Neural crest cell (in vitro differentiated cells): ENCODE measurements at places on chromosomes 7 and 10.

- no peak for DNase-seq
- no peaks in the 10 kb centered on the region for H3K27me3 ChIP-seq
- peaks cover 53% of the 10 kb centered on the region for H3K4me1 ChIP-seq
- no peak overlapping the region for H3K4me3 ChIP-seq
- H3K36me3 ChIP-seq: no peaks in the 10 kb centered on the region
These were observed 188.8 kb downstream of the PARD3 start for GRCh38 chr10:34626158-34626880.

DNA sequence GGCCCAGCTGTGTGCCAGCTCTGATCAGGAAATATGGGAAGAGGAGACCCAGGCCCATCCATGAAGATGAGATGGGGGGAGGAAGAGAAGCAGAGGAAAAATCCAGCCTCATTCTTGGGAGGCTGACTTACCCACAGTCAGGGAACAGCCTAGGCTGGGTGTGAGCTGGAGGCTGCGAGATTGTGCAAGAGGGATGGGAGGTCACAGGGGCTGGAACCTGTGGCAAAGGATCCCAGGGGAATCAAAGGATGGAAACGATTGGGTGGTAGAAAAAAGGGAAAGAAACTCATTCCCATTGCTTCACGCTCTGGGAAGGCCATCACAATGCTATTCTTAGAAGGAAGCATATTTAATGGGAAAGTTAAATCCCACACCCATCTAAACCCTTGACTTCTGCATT, 26.7 kb upstream of the CRHR2 start:
- peaks cover 3% of the 10 kb centered on the region for H3K4me1 ChIP-seq
- H3K4me3 ChIP-seq: no peak overlapping the region
- H3K27me3 ChIP-seq: no peaks in the 10 kb centered on the region
- no peak overlapping the region for H3K27ac ChIP-seq
- no peak for DNase-seq

GRCh38 chr10:14353291-14353913, 22.7 kb upstream of the FRMD4A start:
- no peaks in the 10 kb centered on the region for H3K36me3 ChIP-seq
- no peak for DNase-seq
- no peaks in the 10 kb centered on the region for H3K4me1 ChIP-seq
- H3K4me3 ChIP-seq: no peak overlapping the region

- peak overlapping the region; percentile 98 for H3K4me3 ChIP-seq
- no peaks in the 10 kb centered on the region for H3K27me3 ChIP-seq
- DNase-seq: no peak
- peaks cover 18% of the 10 kb centered on the region for H3K36me3 ChIP-seq
- peak overlapping the region; percentile 95 for H3K27ac ChIP-seq
These were observed 704 bp upstream of the ERLIN1 start for GRCh38 chr10:100186253-100187212.

- no peak for DNase-seq
- no peaks in the 10 kb centered on the region for H3K36me3 ChIP-seq
- H3K4me1 ChIP-seq: no peaks in the 10 kb centered on the region
- H3K4me3 ChIP-seq: no peak overlapping the region
- H3K27me3 ChIP-seq: no peaks in the 10 kb centered on the region
These were observed 183.7 kb downstream of the NEBL start for GRCh38 chr10:20713420-20713819.

GRCh38 chr7:103447073-103447960, 1.3 kb upstream of the SLC26A5 start:
- H3K27me3 ChIP-seq: peaks cover 98% of the 10 kb centered on the region
- H3K4me3 ChIP-seq: peak overlapping the region; percentile 19
- no peak overlapping the region for H3K27ac ChIP-seq
- peaks cover 4% of the 10 kb centered on the region for H3K4me1 ChIP-seq
- peak; percentile 49 for DNase-seq

DNA sequence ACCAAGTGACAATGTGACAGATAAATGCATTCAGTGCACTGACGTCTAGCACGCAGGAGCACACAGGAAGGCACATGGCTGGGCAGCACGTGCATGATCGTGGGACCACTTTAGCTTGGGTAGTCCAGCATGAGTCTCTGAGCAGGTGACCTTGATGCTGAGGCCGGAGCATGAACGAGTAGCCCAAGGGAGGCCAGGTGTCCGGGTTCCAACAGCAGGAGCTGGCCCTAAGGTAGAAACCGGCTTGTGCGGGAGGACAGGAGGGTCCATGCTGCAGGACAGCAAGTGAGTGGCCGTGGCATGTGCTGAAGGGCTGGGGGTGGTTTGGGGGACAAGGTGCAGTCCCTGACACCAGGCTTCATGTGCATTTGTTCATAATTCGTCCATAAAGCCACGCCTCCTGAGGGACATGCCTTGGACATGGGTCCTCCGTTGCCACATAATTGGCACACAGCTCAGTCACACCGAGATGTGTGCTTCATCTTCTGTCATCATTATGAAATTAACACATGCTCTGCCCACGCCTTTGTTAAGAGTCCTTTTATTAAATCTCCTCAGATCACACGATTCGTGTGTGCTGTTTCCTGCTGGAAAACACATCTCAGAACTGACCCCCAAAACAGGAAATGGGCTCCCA, 3.1 kb upstream of the STK32C start:
- peaks cover 10% of the 10 kb centered on the region for H3K36me3 ChIP-seq
- peaks cover 17% of the 10 kb centered on the region for H3K4me1 ChIP-seq
- H3K27me3 ChIP-seq: peaks cover 39% of the 10 kb centered on the region
- H3K4me3 ChIP-seq: peak overlapping the region; percentile 77

DNA sequence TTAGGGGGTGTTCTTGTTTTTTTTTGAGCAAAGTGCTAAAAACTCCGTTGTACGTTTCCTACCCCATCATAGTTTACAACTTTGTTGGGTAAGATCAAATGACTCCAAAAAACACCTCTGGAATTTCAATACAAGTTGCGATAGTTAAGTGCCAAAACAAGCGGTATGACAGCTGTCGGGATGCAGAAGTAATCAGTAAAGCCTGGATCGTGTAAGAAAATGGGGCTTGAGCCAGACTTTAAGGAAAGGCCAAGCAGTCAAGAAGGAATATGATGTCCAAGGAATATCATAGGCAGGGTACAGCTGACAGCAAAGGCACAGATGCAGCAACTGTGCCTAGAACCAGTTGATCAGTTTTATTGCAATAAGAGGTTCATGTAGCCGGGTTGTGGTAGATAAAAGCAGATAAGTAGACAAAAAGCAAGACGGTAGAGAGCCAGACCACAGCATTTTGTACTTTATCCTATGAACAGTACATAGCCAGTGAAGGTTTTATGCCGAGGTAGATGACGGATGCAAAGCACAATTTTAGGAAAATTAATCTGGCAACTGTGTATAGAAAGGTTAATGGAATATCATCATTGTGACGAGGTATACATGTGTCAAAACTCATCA, 45.5 kb downstream of the UBE2H start:
- no peak overlapping the region for H3K27ac ChIP-seq
- H3K27me3 ChIP-seq: no peaks in the 10 kb centered on the region
- peaks cover 40% of the 10 kb centered on the region for H3K4me1 ChIP-seq
- no peak for DNase-seq
- no peak overlapping the region for H3K4me3 ChIP-seq

GRCh38 chr7:44378744-44379143, 53.4 kb upstream of the CAMK2B start:
- peak overlapping the region; percentile 70 for H3K4me3 ChIP-seq
- no peaks in the 10 kb centered on the region for H3K36me3 ChIP-seq
- peak overlapping the region; percentile 92 for H3K27ac ChIP-seq
- peaks cover 18% of the 10 kb centered on the region for H3K4me1 ChIP-seq

DNA sequence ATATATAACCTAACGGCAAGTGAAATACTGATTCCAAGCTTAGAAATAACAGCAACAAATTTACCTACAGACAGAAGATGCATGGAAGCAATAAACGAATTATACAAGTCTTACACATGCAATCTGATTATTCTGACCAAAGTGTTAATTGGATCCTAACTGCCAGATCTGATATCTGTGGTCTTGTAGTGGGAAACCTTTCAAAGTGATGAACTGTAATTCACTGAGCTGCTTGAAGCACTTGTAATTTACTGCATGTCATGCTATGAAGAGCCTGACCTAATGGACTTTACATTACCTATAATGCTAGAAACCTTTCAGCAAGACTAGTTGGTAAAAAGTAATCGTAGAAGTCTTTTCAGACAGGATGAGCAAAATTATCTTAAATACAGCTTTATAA, 205.6 kb downstream of the FOXP2 start:
- H3K27me3 ChIP-seq: no peaks in the 10 kb centered on the region
- no peak overlapping the region for H3K27ac ChIP-seq
- peaks cover 18% of the 10 kb centered on the region for H3K4me1 ChIP-seq
- no peak overlapping the region for H3K4me3 ChIP-seq
- DNase-seq: no peak

DNA sequence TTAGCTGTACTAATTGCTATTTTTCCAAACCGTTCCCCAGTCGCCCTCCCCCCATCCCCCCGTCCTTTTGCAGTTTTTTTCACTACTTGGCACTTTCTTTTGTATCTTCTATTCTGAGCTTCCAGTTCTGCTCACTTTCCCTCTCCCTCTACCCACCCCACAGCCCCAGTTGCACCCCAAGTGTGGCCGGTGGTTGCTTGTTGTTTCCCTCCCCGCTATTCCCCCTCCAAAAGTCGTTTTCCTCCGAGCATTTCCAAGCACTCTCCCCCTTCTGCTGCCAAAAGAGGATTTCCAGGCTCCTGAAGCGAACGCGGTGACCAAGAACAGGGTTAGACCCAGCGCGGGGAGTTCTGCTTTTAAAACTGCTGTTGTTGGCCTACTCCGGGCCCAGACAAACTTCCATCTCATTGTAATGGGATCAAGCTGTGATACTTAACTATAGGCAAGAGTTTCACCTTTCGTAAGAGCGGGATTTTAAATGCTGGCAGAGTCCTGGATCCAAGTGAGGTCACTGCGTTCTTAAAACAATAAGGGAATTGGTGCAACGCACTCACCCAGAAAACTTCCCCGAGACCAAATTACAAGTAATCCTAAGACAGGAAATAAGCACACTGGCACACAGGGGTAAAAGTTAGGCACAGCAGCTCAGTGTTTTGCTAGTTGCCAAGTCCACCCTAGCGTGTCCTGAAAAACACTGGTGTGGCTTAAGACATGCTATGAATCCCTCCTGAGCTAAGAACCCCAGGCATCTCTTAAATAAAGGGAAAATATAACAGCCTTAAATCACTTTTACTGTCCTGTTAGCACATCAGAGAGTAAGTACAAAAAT, 1.5 kb upstream of the RGS10 start:
- peaks cover 66% of the 10 kb centered on the region for H3K27me3 ChIP-seq
- peaks cover 12% of the 10 kb centered on the region for H3K4me1 ChIP-seq
- no peak for DNase-seq

DNA sequence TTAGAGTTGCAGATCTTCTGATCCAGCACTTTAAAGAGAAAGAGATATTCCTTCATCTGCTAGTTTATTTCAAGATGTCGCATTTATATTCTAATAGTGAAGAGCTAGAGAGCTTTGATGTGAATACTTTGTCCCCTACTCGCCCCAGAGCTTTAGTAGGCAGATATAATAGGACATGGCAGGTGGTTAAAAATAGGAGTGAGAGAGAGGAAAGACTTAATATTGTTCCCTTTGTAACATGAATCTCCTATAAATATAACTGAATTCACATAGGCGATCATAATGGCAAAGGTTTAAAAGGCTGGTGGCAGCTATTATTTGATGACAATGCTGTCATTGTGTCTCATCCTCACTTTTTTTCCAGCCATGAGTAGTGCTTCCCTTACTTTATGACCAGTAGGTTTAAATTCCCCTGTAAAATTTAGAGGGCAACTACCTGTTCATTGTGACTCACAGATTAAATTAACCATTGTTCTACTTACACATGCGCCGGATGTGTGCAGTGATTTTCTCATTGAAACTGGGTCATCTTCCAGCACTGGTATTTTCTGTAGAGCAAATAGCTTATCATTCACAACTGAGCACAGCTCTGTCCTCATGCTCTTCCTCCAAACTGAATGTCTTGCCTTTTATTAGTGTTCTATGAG, 906.7 kb upstream of the CELF2 start:
- H3K27ac ChIP-seq: no peak overlapping the region
- H3K36me3 ChIP-seq: no peaks in the 10 kb centered on the region
- peaks cover 9% of the 10 kb centered on the region for H3K4me1 ChIP-seq
- H3K27me3 ChIP-seq: no peaks in the 10 kb centered on the region
- DNase-seq: no peak

DNA sequence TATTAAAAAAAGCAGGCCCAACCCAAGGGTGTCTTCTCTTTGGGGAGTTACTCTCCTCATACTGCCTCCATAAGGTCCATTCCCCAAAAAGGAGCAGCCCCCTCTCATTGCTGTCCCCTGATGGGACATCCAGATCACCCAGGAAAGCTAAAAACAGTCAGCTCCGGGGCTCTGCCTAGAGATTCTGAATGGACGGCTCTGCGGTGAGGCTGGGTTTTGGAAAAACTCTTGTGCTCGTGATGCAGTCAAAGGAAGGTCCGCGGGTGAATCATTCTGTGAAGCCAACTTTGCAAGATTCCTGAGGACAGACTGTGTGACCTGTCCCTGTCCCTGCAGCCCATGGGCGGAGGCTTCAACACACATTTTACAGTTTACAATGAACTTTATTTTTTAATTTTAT, 351.5 kb downstream of the TYW1 start:
- no peak for DNase-seq
- no peak overlapping the region for H3K4me3 ChIP-seq
- H3K4me1 ChIP-seq: no peaks in the 10 kb centered on the region
- H3K36me3 ChIP-seq: peaks cover 7% of the 10 kb centered on the region
- no peaks in the 10 kb centered on the region for H3K27me3 ChIP-seq
- H3K27ac ChIP-seq: no peak overlapping the region

- no peaks in the 10 kb centered on the region for H3K4me1 ChIP-seq
- H3K27ac ChIP-seq: no peak overlapping the region
- H3K36me3 ChIP-seq: peaks cover 2% of the 10 kb centered on the region
- no peak for DNase-seq
- H3K27me3 ChIP-seq: no peaks in the 10 kb centered on the region
These were observed 40.7 kb downstream of the TBC1D12 start for GRCh38 chr10:94443047-94443446.

DNA sequence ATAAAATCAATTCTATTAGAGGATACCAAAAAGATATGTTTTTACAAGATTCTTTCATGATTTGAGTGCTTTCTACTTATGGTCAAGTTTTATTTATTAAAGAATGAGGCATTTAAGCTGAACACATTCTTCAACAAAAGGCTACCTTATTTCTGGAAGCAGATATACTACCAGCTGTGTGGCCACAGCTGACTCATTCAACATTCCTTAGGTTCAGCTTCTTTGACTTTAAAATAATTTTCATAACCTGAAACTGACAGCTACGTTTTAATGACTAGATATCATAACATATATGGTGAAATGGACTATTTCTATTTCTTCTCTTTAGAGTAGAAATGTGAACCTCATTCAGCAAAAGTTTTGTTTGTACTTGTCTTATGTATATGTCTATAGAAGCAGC, 414.2 kb upstream of the SEMA3C start:
- no peaks in the 10 kb centered on the region for H3K27me3 ChIP-seq
- H3K4me3 ChIP-seq: no peak overlapping the region
- H3K4me1 ChIP-seq: no peaks in the 10 kb centered on the region

- no peaks in the 10 kb centered on the region for H3K36me3 ChIP-seq
- no peak for DNase-seq
- no peaks in the 10 kb centered on the region for H3K4me1 ChIP-seq
- H3K4me3 ChIP-seq: no peak overlapping the region
- H3K27ac ChIP-seq: no peak overlapping the region
- H3K27me3 ChIP-seq: no peaks in the 10 kb centered on the region
These were observed 10.9 kb upstream of the TEX47 start for GRCh38 chr7:88806280-88807037.
